ENCODE measurements at places on chromosomes 13 and 19.
A peak's percentile ranks its signal among the peaks of the same experiment; 100 is the strongest.

DNA sequence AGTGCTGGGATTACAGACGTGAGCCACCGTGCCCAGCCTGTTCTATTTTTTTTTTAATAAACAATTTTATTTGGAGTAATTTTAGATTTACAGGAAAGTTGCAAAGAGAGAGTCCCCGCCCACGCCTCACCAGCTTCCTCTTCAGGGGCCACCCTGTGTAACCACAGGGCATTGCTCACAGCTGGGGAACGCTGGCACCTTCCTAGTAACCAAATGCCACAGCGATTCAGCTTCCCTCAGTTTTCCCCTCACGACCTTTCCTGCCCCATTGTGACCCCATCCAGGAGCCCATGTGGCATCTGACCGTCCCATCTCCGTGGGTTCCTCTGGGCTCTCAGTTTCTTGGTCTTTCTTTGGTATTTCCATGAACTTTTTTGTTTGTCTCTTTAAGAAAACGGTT lies 83.9 kb downstream of the GNG7 start:
- no peak for DNase-seq

GRCh38 chr13:108218044-108218974 lies at the start of gene ABHD13:
TSS of gene ABHD13 (plus strand) at chr13:108218392. CDS start at chr13:108229219, 10,827 bp downstream.
- DNase-seq, result peak; percentile 85

DNA sequence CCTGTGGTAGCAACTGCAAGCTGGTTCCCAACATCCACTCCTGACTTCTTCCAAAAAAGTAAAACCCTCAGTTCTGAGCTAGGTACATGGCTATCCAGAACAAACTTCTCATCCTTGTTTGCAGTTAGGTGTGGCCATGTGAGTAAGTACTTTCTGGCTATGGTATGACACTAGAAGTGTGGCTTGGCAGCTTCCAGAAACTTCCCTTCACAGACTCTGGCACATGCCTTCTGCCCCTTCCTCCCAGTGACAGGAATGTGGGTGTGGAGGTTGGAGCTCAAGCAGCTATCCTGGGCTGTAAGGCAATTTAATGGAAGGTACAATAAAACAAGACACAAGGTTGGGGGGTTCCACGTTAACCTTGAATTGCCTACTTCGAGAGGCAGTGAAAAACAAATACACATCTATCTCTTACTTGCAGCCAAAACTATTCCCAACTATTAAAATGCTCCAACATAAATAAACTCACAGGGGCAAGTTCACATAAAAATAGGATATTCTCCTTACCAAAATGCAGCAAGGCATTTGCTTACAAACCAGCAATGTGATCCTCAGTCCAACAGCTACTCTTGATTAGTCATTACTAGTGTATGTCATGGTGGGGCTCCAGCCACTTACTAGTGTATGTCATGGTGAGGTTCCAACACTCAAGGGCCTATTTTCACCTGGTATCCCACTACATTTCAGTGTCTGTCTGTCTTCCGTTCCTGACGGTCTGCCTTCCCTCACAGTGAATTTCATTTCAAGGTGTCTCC lies 3.1 kb downstream of the SMG9 start:
- DNase-seq, result no peak

DNA sequence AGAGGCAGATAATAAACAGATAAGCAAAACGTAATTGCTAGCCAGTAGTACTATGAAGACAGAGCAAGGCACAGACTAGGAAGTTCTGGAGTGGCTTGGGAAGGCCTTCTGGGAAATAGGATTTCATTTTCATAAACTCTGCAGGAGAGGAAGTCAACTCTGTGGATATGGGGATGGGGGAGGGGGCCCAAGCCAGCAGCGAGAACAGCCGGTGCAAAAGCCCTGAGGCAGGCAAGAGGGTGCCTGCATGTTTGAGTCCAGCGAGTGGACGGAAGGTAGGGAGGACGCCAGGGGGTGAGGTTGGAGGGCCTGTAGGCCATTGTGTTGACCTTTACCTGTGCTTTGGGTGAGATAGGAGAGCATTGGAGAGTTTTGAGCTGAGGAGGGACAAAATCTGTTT lies 9.0 kb upstream of the ASF1B start:
- DNase-seq, result no peak

DNA sequence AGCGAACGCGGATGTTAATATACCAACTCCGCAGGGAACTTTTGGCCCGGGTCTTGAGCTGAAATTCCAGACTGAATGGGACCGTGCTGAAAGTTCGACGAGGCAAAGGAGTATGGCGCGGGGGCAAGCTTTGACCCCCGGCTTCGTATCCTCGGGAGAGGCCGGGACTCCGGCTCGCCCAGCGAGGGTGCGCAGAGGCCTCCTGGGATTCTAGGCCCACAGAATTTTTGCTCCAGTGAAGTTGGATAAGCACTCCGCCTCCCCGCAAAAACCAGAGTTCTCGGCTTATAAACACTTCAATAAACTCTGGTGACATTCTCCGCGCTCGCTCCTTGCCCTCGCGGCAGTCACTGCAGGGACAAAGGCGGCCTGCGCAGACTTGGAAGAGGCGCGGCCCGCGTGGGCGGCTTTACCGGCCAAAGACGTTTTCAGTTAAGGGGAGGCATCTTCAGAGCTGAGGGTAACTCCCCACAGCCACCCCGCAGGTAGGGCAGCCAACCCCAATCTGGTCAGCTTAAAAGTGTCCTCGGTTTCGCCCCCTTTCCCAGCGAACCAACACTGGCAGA lies 112.6 kb downstream of the KCNRG start:
- DNase-seq, result no peak
